D341Med (cell line): ENCODE measurements at places on chromosomes 12 and 14.

DNA sequence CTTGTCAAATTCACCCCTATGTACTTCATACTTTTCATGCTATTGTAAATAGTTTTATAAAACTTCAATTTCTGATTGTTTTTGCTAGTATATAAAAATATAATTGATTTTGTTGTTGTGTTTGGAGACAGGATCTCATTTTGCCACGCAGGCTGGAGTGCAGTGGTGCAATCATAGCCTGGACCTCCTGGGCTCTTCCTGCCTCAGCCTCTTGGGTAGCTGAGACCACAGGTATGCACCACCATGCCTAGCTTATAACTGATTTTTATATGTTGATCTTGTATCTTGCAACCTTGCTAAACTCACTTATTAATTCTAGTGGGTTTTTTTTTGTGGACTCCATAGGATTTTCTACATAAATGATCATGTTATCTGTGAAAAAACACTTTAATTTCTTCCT, 23.5 kb downstream of the ATP5MC2 start:
- DNase-seq, result no peak

- no peak for DNase-seq
These were observed 25.0 kb downstream of the ELK3 start for GRCh38 chr12:96218989-96219678.

- no peak for DNase-seq
These were observed 333.2 kb downstream of the NPAS3 start for GRCh38 chr14:33271891-33272290.

DNA sequence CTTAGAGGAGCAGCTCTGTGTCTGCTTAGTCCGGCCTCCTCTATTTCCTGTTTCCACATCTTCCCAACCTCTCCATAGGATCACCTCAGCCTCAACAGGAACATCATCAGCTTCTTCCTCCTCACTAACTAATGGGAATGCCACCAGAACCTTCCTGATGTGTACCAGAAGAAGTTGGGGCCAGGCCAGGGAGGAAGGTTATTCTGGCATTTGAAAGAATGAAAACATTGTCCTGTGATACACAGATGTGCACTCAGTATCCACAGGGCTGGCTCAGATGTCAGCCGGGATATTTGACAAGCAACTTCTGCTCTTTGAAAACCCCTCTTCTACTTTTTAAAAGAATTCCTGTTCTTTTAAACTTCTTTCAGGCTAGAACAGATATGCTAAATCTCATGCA, 63.6 kb downstream of the TMEM30B start:
- DNase-seq, result no peak

- DNase-seq, result peak; percentile 46
These were observed 109.8 kb downstream of the SCAF11 start for GRCh38 chr12:45880533-45880932.

DNA sequence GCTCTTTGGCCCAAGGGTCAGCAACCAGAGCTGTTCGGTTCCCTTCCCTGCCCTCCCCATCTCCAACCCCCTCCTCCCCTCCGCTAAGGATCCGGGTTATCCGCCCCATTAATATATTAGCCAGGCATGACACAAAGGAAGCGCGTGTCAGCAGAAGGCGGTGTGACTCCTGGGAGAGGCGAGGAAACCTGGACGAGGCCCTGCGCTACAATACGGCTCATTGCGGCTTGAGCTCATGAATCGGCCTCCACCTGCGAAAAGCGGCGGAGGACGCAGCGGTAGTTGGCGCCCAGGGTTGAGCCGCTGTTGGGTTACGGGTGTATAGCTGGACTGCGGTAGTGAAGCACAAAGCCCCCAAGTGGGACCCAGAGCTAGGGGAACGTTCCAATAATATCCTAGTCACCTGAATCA, 9.9 kb downstream of the FOXA1 start:
- no peak for DNase-seq

- DNase-seq, result no peak
These were observed 40.5 kb downstream of the PARP11 start for GRCh38 chr12:3832738-3833137.

- DNase-seq, result no peak
These were observed 4.7 kb upstream of the EIF2S3B start for GRCh38 chr12:10501030-10501429.

GRCh38 chr12:68163560-68164081, 4.1 kb upstream of the IFNG start:
- DNase-seq, result no peak

DNA sequence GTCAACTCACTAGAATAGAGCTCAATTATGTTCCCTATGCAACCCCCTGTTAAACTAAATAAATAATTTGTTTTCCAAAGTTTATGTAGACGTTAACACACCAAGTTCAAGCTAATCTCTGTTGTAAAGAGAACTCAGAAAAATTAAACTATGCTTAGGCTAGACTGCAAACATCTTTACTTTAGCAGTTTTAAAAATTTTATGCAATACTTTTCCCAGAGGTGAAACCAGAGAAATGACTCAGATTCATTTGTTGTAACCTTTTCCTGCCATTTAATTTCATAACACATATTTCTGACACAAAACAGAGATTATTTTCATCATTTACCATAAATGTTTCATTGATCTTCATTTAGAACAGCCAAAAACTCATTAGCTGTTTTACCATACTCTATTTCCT, 27.4 kb downstream of the ABCC9 start:
- no peak for DNase-seq

DNA sequence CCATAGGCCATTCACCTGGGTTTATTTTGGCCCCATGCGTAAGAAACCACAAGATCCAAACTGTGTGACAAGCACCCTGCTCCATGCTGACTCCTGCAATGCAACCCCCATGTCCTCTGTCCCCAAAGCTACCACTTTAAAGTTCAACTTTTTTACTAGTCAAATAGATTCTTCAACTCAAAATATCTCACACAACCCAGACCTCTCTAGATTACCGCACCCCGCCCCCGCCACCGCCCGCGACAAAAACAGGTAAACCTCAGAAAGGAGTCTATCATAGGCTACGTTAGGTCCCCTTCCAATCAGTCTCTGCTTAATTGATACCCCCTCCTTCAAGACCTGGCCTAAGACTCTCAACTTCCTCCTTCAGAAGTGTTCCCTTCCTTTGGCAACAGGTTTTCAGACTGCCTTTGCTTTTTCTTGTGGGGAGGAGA, 2.2 kb downstream of the ZFP36L1 start:
- DNase-seq, result no peak

GRCh38 chr12:132568301-132568700, 42.1 kb downstream of the LRCOL1 start:
- DNase-seq, result no peak

- no peak for DNase-seq
These were observed 553.9 kb downstream of the VRK1 start for GRCh38 chr14:97350894-97351731.

DNA sequence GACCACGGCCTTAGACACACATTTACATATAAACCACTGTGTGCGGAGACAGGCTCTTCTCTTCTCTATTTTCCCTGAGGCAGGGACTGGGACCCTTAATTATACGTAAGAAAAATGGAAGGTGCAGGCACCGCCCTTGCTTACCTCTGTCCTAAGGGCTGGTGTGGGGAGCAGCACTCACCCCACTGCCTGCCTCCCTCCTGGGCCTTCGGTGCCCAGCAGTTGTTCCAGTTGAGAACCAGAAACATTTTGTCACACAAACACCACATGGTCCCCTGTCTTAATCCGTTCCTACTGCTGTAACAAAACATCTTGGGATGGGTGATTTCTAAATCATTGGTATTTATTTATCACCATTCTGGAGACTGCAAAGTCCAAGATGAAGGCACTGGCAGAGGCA, 192.7 kb upstream of the DIO3 start:
- DNase-seq, result no peak

- no peak for DNase-seq
These were observed 961.8 kb downstream of the FLRT2 start for GRCh38 chr14:86491743-86492142.

DNA sequence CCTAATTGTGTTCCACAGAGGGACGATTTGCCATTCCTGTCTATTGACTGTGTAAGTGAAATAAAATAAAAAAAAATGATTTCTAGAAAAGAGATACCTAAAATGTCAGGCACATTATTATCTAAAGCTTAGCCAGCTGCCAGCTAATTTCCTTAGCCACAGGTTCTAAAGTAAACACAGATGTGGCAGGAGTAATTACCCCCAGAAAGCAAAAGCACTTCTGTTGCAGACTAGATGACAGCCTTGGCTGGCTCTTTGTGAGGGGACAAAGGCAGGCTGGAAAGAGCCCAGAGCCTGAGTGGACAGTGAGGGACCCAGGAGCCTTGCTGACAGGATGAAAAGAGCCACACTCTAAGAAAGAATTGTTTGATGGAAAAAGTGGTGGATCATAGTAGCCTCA, 418.1 kb downstream of the LRIG3 start:
- no peak for DNase-seq

- no peak for DNase-seq
These were observed 4.2 kb upstream of the KLC1 start for GRCh38 chr14:103624860-103625259.

DNA sequence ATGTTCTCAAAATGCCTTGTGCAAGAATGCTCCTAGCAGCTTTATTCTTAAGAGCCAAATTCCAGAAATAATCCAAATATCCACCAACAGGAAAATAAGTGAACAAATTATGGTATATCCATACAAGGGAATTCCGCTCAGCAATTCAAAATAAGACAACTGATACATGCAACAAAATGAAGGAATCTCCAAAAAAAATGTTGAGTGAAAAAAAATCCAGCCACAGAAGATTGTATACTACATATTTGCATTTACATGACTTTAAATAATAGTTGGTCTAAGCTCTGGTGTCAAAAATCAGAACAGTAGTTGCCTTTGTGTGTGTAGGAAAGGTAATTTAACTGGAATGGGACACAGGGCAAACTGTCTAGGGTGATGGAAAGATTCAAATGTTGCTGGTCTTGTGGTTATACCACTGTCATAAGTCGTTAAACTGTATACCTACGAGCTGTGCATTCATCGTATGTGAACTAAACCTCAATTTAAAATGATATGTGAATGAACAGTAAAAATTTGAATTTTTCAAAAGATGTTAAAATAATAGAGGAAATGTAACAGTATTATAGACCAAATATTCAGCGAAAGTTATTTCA, 3.2 kb downstream of the CD69 start:
- DNase-seq, result no peak

DNA sequence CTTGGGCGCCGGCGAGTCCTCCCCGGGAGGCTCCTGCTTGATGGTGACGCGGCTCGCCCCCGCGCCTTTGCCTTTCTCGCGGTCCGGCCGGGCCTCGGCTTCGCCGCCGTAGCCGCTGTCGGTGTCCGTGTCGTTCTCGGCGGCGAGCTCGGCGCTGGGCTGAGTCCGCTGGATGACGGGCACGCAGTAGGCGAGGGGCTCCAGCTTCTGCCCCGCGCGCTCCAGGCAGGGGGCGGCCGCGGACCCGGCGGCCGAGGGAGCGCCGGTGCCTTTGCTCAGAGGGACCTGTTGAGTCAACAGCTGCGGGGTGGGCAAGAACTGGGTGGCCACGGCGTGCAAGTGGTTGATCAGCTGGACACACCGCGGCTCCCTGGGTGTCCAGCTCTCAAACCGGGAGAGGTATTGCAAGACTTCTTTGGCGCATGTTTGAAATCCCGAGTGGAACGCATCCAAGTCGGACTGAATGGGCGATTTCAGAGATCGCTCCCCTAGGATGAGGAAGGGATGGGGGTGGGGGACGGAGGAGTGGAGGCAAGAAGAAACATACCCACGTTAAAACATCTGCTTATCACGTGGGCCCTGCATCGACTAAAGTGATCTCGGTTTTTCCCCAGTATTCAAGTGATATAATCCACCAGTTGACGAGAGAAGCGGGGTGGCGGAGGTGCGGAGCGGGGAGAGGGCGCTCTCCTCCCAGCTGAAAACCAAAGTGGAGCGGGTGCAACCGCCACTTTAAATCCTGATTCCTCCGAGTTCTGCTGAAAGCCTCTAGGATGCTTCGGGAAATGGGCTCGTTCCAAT, 2.0 kb downstream of the BHLHE41 start:
- no peak for DNase-seq

DNA sequence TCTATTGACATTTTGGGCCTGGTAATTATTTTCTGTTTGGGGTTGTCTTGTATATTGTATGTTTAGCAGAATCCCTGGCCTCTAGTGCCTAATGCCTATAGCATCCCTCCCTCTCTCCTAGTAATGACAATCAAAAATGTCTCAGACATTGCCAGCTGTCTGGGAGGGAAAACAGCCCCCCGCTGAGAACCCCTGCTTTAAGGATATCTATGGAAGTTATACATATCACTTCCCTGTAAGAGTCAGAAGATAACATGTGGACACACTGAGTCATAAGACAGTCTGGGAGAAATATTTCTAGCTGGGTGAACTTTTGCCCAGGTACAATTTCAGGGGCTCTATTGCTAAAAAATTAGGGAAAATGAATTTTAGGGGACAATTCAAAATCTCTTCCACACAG, 255.0 kb downstream of the PAWR start:
- no peak for DNase-seq

DNA sequence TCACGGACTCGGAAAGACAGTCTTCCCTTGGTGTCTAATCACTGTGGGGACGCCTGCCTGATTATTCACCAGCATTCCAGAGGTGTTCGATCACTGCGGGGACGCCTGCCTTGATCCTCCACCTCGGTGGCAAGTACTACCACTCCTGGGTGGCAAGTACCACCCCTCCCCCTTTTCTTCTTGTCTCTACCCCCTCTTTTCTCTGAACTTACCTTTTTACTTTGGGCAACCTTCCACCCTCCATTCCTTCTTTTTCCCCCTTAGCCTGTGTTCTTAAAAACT, 12.0 kb upstream of the LGMN start:
- DNase-seq, result no peak

DNA sequence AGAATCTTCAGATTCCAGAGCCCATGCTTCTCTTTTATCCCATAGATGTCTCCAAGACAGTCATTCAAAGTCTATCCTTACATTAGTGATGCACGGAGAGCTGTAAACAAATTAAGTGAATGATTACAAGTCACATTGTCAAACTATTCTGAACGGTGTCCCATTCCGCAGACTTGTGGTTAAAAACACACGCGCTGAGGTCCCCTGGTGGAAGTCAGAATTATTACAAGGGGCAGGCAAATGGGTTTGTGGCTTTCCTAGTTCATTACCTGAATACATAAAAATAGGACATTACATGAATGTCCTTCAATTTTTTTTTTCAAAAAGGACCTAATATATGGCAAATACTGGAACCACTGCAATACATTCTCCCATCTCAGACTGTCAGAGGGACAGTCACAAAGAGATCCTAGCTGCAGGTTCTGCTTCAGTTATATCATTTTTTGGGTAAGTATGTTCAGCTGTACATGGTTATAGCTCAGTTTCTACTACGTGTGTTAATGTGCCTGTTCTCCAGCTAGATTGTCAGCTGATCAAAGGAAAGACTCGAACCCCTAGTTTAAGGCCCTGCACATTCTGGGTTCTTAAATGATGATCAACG, 53.1 kb upstream of the STON2 start:
- peak; percentile 67 for DNase-seq

GRCh38 chr12:92191061-92191460, 45.4 kb upstream of the BTG1 start:
- DNase-seq, result no peak

DNA sequence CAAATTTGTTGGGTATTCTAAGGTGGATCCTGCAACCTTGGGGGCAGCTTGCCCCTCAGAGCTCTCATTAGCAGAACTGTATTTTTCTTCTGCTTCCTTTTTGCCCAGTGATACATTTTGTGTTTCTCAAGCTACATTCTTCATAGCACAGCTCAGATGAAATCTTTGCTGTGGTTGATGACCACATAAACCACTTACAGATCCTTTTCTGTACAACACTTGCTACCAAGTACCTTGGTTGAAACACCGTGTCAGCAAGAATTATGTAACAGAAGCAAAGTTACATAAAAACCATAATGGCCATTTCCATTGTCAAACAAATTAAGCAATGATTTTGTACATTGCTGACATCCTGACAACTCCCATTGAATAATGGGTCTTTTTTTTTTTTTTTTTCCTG, 9.7 kb upstream of the PLBD1 start:
- no peak for DNase-seq

GRCh38 chr12:86196465-86196864, 59.7 kb downstream of the MGAT4C start:
- no peak for DNase-seq
